ENCODE measurements at places on chromosomes 5 and 9. TPM values are rescaled to one million over a fixed set of nuclear protein-coding genes. Genes with fewer than 3 reads are reported as not detected.

DNA sequence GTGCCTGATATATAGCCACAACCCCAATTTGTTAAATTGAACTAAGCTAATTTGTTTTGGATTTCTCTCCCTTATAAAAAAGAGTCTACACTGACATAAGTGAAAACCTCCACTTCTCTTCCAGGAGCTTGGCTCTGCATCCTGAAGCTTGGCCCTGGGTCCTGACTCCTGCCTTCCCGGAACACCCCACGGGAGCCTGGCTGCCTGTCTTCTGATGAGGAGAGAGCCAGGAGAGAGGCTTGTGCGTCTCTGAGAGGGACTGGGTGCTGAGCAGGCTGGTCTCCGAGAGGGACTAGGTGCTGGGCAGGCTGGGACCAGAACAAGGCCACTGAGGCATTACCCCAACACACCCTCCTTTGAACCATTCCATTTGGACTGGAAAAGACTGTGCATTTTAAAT is 6.5 kb upstream of the PTGES start:
- no peak for DNase-seq

DNA sequence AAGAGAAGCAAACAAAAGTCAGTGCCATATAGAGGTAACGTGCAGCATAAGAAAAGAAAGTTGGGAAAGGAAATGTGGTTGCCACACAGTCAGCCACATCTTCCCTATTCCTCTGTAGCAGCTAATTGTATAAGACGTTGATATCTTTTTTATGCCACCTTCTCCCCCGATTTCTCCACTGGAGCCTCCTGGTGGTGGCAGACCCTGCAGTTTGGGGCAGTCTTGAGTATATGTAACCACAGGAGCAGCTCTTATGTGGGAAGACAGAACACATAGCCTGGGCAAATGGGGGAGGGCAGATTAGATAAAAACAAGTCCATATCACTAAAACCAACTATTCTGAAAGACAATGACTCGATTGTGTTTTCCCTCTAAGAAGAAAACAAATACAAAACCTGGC is 99.7 kb downstream of the PLCXD3 start:
- DNase-seq = no peak

GRCh38 chr5:157059891-157060290 is 975 bp upstream of the HAVCR1 start:
- no peak for DNase-seq

- no peak for DNase-seq
Observed at GRCh38 chr5:152592416-152592815, 187.3 kb upstream of the NMUR2 start.

- DNase-seq = no peak
Observed at GRCh38 chr5:62489471-62489870, 76.9 kb downstream of the IPO11 start.

- no peak for DNase-seq
Observed at GRCh38 chr9:2691212-2691611, 26.1 kb upstream of the KCNV2 start.

DNA sequence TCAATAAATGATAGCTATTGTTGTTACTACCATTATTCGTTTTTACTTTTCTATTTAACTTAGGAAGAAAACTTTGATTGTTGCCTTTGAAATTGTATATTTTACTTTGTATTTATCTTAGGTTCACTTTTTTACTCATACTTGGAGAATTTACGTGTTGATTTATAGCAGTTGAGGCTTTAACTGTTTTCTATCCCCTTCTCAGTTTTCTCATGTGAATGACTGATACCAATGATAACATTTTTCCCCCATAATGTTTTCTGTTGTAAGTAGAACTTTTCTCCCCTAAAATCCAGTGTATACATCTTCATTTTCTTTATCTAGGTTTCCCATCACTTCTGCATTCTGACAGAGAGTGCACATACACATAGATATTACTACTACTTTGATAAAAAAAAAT is 54.4 kb downstream of the FSD1L start:
- DNase-seq = no peak

DNA sequence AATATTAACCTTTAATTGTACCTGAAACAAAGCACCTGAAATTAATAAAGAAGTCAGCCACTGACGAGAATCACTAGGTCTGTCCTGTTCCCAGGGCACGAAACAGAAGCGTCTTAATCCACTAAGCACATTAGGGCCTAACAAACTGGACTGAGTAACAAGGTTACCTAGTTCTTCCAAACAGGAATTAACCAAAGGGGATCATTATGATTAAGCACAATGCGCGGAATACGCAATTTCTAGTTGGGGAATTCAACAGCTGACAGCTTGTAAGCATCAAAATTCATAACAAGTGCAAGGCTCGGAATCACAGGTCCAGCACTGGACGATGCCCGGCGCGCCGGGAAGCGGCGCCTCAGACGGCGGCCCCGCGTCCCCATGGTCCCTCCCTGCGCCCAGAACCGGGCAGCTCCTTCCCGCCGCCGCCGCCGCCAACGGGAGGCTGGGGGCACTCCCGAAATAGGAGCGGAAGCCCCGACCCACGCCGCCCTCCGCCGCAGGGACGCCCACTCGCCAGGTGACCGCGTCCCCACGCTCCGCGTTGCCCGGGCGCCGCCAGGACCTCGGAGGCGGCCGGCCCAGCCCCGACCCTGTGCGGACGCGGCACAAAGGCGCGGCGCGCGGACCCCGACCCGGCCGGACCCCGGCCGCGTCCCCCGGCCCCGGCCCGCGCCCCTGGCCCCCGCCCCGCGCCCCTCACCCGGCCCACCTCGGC is 898 bp downstream of the CAMSAP1 start:
- no peak for DNase-seq

- DNase-seq = no peak
Observed at GRCh38 chr5:28947865-28948264, 1909.5 kb upstream of the CDH9 start.

GRCh38 chr9:133759946-133760345 is 21.8 kb upstream of the SARDH start:
- no peak for DNase-seq

- DNase-seq = no peak
Observed at GRCh38 chr5:84292000-84292642, 92.6 kb downstream of the EDIL3 start.

NKD2 gene
- polyA plus RNA-seq = 14.7 TPM

GAPT gene
- polyA plus RNA-seq = 0.73 TPM

SPATA6L gene
- polyA plus RNA-seq = 2.5 TPM

CSF1R gene
- polyA plus RNA-seq = 14.8 TPM

SLC36A2 gene
- 6.1 TPM for polyA plus RNA-seq

PCDHA1 gene
- polyA plus RNA-seq = not detected

TRIP13 gene
- 11.3 TPM for polyA plus RNA-seq

Measured in right renal pelvis (tissue), 4 donors.